NCI-H774 (cell line): ENCODE measurements at places on chromosomes 3 and 15.

DNA sequence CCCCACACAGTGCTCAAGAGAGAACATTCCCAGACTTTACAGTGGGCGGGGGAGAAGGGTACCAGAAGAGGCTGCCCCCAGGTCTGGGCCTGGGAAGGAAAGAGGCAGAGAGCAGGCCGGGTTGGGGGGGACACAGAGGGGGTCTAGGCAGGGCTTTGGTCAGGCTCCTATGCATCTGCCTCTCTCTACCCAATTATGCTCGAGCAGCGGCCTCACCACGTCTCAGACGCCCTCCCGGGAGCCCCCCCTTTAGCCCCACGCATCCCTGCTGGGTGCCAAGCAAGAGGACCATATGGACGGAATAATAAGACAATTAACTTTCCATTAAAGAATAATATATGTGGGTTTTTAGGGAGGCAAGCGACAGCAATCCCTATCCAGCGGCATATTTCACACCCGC, 32.8 kb downstream of the CACNA2D2 start:
- no peak for DNase-seq

- no peak for DNase-seq
Observed at GRCh38 chr3:126109880-126110235, 25.9 kb upstream of the SLC41A3 start.

DNA sequence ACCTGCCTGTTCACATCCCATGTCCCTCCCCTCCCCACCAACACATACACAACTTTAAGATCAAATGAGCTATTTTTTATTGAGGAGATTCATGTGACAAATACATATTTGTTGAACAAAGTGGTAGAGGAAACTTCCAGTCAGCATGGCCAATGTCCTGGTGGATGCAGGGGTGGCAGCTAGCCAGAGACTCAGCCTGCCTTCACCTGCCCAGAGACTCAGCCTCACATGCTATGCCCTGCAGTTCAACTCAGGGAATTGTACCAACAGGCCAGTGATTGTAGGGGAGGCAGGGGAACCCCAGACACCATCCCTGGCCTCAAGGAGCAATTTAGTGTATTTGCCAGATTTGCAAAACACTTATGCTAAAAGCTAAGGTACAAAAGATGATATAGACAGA, 136.6 kb downstream of the OPA1 start:
- no peak for DNase-seq

DNA sequence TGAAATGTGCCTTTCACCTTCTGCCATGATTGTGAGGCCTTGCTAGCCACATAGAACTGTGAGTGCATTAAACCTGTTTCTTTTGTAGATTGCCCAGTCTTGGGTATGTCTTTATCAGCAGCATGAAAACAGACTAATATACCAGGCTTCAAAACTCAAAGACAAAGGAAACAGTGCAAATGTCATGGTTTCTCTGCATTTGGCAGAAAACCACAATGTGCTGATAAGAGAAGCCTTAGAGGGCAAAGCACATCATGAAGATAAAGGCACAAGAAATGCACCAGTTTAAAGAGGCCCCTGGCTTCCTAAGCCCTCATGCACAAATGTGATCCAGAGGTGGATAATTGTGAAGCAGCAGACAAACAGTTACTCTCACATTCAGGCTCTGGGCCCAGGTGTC, 259.2 kb downstream of the CPNE4 start:
- no peak for DNase-seq

- DNase-seq, result peak; percentile 20
Observed at GRCh38 chr15:62119227-62119864, 45.7 kb downstream of the C2CD4B start.

GRCh38 chr3:124142389-124142970, 150.6 kb upstream of the ROPN1 start:
- no peak for DNase-seq

DNA sequence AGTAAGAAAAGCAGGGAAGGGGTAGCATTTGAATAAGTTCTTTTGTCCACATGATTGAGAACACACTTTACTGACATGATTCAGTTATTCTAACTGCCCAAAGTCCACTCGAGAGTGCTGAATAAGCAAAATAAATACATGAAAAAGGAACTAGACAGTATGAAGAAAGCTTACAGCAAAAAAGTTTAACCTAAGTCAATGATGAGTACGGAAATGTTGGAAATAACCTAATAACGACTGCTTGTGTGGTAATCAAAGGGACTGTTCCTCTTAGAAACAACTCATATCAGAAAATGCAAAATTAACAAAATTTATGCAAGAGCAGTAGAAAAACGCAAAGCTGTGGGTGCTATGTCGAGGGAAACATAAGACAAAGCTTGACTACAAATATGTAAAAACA, 36.6 kb downstream of the DMXL2 start:
- DNase-seq, result no peak

DNA sequence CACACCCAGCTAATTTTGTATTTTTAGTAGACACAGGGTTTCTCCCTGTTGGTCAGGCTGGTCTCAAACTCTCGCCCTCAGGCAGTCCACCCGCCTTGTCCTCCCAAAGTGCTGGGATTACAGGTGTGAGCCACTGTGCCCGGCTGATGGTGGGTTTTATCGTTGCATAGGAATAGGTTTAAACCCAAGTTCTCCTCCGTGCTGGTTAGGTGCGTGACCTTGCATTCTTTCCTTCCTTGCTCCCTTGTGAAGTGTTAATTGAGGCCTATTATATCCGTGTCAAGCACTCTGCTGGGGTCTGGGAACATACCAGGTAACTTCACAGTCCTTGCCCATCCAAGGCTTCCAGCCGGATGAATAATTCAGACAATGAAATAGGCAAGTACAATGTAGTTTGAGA, 19.3 kb upstream of the ETV5 start:
- no peak for DNase-seq

GRCh38 chr15:42992626-42993025, 72.0 kb upstream of the TTBK2 start:
- DNase-seq, result no peak
